ENCODE measurements at places on chromosomes 3 and 15. TPM values are rescaled to one million over a fixed set of nuclear protein-coding genes. Genes with fewer than 3 reads are reported as not detected.

Gene ZBBX
- total RNA-seq: not detected

Gene LDHAL6B
- total RNA-seq: not detected

Gene LIPC
- total RNA-seq: not detected

Gene PRSS50
- total RNA-seq: not detected

Gene ATP13A3
- 103 TPM for total RNA-seq

Gene FBXL22
- total RNA-seq: not detected

Gene ARL6
- 14.3 TPM for total RNA-seq

Gene GOLGA8J
- 0.07 TPM for total RNA-seq

Gene DNAH12
- not detected for total RNA-seq

Gene ADAMTS9
- not detected for total RNA-seq

Gene CHRNA5
- total RNA-seq: 3.1 TPM

Gene SPINK8
- not detected for total RNA-seq

Gene PRR20G
- not detected for total RNA-seq

Gene ADGRG7
- 51.3 TPM for total RNA-seq

Gene GOLGA6B
- total RNA-seq: not detected

Gene CCDC51
- 26.9 TPM for total RNA-seq

Gene ANKUB1
- not detected for total RNA-seq

Gene TIPARP
- total RNA-seq: 74.7 TPM

Gene DLG1
- total RNA-seq: 21.3 TPM

Gene LMAN1L
- not detected for total RNA-seq

Gene FBXO40
- not detected for total RNA-seq

Gene KIF7
- 42.1 TPM for total RNA-seq

Data from MG63 (cell line).